ENCODE measurements at places on chromosomes 16 and 17.

DNA sequence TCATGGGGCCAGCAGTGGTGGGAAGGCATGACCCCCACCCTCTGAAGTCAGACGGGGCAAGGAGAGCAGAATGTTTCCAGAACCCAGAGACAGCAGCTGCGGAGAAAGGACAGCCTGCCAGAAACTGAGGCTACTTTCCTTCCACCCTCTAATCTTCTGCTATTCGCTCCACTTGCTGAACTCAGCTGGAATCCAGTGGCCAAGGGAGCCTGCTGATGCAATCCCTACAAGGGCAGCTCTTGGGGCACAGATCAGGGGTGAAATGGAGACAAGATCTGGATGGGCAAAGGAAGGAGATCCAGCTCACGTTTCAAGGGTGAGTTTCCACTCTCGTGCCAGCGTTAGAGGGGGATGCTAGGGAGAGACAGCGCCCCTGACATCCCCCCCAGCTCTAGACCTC, 479.1 kb downstream of the SLC39A11 start:
- DNase-seq, result no peak

GRCh38 chr17:59840329-59841090, 52.2 kb downstream of the TUBD1 start:
- no peak for DNase-seq

DNA sequence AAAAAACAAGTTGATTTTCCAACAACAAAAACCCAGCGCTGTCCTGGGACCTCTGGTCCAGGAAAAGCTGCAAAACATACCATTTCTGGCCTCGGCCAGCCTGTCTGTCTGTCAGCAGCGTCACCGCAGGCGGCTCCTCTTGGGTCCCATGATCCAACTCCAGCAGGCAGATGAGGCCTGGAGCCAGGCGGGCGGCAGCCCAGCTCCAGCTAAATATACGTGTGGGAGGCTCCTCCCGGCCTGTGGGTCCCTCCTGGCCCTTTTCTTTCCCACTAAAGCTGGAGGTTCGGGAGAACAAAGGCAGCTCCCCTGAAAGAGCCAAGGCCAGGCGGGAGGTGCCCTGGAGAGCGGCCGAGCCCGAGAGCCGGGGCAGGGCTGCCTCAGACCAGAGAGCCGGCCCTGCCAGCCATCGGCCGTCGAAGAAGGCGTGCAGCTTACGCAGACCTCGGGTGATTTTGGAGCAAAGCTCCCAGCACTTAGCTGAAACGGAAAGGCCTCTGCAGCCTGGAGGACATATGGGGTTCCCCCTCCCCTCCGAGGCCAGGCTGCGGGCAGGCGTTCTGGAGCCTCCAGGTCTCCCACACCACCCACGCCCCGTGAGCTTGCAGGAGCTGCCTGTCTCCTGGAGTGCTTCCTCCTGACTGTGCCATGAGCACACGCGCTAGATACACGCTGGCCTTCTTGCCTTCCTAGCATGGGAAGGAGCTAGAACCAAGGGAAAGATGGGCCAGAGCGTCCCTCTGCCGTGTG, 19.9 kb upstream of the JPH3 start:
- DNase-seq, result peak; percentile 70

- no peak for DNase-seq
Observed at GRCh38 chr17:4544951-4545216, 10.3 kb downstream of the MYBBP1A start.

GRCh38 chr17:73835605-73836004, 191.4 kb upstream of the SDK2 start:
- DNase-seq, result no peak

DNA sequence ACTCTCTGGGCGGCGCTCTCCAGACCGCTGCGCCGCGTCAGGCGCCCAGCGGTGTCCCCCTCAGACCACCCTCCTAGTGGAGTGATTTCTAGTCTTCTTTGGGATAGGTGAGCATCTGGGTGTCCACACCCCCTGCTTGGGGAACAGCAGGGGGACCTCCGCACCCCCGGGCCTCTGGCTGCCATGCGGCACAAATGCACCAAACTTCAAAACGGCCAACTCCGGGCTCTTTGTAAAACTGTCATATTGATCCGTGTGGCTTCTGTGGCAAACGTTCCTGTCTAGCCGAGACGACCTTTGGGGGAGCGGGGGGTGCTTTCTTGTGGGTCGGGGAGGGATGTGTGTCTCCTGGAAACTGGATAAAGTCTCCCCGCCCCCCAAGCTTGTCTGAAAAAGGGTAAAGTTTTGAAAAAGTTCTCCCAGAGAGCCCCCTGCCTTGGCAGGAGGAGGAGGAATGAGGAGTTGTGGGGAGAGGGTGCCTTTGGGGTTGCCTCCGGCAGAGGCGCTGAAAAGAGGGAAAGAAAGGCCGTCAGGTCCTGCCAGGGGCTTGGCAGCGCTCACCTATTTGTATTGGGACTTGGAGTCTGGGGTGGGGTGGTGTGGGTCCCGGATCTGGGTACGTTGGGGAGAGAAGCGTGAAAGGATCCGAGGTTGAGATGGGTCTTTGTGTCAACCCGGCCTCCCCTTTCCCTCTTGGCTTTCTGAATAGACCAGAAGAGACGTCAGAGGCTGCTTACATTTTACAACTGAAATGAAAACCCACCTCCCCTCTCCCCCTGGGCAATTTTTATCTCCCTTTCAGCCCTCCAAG, 2.2 kb upstream of the CHD3 start:
- DNase-seq, result peak; percentile 52

- no peak for DNase-seq
Observed at GRCh38 chr16:85171004-85171758, 58.9 kb upstream of the CIBAR2 start.

DNA sequence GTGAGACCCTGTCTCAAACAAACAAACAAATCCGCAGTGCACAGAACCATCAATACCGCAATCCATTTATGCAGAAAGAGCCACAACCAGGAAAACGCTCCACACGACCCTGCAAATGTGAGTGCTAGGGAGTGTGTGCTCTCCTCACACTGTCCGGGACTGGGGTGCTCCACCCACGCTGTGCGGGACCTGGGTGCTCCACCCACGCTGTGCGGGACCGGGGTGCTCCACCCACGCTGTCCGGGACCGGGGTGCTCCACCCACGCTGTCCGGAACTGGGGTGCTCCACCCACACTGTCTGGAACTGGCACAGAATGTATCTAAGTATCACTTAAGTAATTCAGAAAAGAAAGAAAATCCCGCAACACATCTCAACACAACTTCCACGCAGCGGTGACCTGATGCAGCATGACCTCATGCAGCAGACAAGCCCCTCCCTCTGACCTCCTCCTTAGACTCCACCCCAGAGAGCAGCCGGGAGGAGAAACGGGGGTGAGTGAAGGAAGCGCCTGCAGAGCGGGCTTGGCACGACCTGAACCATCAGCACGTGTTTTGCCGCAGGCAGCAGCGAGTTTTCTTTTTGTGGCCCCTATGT, 38.5 kb downstream of the ZNF276 start:
- DNase-seq, result no peak

- peak; percentile 89 for DNase-seq
Observed at GRCh38 chr17:39231591-39232551, 6.1 kb upstream of the STAC2 start.

GRCh38 chr17:66296289-66296725, 6.1 kb upstream of the PRKCA start:
- no peak for DNase-seq

- no peak for DNase-seq
Observed at GRCh38 chr16:10339777-10340732, 45.8 kb upstream of the ATF7IP2 start.

DNA sequence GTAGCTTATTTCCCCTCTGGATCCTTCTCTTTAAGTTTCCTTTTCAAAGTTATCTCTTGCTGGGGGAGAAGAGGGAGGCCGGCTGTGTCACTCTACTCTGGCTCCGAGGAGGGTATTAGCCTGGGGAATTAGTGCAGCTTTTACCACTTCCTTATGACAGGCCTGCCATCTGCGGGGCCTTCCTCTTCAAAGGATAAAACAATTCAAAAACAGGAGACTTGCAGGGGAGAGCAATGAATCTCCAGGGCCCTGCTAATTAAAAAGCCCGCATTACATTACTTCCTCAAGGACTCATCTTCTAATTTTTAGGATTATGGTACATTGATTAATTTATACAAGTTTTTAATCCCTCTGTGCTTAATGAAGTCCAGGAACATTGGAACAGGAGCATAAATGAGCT, 190.9 kb upstream of the CDH5 start:
- DNase-seq, result no peak

DNA sequence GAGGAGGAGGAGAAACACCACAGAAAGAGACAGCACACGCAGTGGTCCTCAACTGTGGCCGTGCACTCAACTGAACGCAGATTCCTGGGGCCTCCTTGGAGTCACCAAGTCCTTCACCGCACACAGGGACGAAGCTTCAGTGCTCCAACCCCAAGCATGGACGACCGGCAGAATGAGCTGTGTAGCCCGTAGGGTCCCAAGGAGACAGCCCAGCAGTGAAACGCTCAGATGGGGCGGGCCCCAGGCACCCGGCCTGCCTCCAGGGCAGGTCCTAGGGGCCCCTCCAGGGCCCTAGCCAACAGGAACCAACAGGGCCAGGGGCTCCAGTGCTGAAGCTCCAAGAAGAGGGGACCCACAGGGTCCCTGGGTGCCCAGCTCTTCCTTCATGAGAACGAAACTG, 13.2 kb downstream of the RAB40B start:
- DNase-seq, result no peak

DNA sequence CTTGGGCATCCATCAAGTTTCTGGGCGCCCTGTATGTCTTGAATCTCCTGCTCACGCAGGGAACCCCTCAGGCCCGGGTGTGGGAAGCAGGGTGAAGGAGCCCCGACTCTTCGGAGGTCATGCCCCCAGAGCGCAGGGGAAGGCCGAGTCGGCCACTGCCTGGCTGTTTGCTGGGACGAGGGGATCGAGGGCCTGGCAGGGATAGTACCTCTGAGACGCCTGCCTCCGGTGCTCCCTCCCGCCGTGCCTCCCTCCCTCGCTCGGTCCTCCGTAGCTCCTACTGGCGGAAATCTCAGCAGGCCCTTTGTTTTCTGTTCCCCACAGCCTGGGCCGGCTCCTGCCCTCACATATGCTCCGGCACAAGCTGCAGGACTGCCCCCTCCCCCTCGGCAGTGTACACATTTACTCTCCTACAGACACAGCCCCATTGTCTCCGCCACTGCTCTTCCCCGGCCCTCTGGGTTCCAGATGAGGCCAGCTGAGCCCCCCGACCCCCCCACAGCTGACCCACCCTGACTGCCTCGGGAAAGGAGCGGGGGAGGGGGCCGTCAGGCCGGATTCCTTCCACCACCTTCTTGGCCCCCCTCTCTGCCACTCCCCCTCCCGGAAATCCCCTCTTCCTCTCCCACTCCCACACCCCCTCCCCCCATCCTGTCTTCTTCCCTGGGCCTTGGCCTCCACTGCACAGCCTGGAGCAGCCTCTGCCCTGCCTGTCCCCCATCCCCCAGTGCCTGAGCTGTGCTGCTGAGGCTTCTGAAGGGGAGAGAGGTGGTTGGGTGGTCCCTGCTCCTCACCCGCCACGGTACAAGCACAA, 1.4 kb downstream of the TRAF4 start:
- peak; percentile 57 for DNase-seq

- peak; percentile 76 for DNase-seq
Observed at GRCh38 chr17:2215616-2216364, 87.8 kb downstream of the SMG6 start.

DNA sequence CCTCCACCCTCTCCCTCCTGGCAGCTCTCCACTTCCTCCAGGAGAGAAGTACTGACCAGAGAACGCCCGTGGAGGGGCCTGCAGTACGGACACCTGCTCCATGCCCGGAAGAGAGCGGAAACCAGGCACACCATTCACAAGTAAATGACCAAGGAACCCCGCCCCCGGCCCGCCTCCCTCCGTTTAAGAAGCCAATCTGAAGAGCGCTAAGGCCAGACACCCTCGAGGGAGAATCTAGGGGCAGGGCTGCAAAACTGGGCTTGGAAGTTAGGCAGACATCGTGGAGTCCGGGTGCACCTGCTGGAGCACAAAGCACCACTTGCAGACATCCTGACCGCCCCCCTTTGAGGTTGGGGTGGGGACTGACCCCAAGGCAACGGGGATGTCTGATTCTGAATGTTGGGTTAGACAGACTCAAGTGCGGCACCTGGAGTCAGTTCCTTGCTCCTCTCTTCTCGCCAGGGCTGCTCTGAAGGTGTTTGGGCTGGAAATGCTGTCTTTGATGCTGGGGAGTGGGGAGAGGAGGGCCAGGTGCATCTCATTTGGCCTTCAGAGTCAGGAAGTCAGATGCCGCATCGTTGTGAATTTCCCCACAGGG, 964 bp upstream of the FAAP100 start:
- DNase-seq, result peak; percentile 85

DNA sequence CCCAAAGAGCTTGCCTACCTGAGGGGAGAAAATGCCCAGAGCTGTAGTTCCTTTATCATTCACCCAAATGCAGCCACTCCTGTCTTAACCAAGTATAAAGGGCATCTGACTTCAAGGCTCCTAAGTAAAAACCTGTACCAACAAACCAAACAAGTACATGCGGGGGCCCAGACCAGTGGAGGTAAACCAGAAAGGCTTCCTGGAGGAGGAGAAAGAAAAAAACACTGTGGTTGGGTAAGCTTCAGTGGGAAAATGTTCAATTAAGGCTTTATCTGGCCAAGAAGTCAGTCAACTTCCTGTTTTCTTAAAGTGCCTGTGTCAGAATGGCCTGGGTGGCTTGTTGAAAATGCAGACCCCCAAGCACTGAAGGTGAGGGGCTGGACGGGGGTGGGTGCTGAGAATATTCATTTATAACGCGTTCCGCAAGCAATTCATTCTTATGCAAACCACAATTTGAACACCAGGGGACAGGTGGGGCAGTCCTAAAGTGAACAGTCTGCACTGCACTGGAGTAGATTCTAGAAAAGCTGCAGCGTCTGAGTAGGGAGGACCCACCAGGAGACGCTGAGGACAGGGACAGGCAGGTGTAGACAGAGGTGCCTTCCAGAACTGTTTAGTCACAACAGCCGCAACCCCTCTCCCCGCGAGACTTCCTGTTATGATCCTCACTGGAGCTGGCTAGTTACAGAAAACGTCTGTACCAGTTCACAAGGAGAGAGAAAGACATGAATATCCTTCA, 467.1 kb downstream of the SOX9 start:
- DNase-seq, result peak; percentile 65

All from hepatic stellate cell (primary cell).